ENCODE measurements at places on chromosomes 1 and 21. TPM values are rescaled to one million over a fixed set of nuclear protein-coding genes. Genes with fewer than 3 reads are reported as not detected.

Gene OR6N2
- total RNA-seq, result not detected

Gene TCHHL1
- not detected for total RNA-seq

Gene FCER1G
- total RNA-seq, result not detected

DNA sequence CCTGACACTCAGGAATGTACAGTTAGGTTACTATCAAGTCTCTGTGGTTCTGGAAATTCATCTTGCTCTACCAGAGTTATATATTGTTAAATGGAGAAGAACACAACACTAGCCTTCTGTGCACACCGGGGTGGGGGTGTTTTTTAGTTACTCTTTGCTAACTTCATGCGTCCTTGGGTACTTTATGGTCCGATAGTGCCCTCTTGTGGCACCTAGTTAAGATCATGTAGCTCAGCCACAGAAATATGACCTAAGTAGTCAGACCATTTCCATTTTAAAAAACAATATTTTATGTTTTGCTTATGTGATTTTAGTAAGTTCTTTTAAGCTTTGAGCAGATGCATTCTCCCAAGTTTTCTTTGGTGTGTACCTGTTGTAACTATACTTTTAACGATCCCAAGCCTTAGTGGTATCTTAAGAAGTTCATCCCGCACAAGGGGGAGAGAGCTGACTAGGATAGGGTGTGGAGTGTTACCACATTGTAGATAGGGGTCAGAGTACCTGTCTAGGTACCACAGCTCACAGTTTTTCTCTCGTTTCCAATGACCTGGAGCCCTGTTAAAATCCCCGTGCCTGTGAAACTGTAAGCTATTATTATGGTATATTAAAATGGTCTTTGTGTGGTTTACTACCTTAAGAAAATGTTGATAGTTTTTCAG lies 20.6 kb upstream of the SH3D21 start:
- DNase-seq, result peak; percentile 95

- no peak for DNase-seq
These were observed 100.4 kb upstream of the TMEM51 start for GRCh38 chr1:15053153-15053552.

DNA sequence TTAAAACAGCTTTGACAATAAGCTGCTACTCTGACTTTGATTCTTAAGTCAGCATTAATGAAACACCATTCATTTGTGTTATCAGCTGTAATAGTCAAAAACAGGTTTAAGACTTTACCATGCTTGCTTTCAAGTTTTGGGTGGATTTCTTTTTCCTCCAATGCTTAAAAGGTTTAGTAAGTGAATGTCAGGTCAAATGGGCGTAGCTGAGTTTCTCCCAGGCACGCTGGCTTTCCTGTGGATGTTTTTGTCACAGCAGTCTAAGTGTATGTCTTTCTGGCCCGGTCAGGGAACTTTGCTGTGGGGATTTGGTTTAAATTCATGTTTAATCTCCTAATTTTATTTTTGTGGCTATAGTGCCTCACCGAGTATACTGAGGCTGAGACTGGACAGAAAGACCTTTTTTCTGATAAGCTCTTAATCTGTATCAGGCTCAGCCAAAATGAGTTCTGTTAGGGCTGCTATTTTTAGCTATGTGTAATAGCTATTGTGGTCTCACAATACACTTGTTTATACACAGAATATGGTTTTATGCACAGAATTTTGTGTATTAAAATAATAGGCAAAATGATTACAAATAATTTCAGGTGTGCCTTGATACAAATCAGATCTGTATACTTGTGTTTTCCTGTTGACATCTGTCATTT lies 292.8 kb downstream of the DISC1 start:
- DNase-seq, result no peak

- DNase-seq, result no peak
These were observed 106.8 kb downstream of the CRYAA start for GRCh38 chr21:43275421-43276211.

- no peak for DNase-seq
These were observed 9.4 kb downstream of the OLIG2 start for GRCh38 chr21:33035147-33035546.

Data from Karpas-422 (cell line).